Gastroesophageal sphincter (tissue), 4 donors: ENCODE measurements at places on chromosomes 3 and 15. TPM values are rescaled to one million over a fixed set of nuclear protein-coding genes. Genes with fewer than 3 reads are reported as not detected.

GRCh38 chr15:55116636-55117035, 80.1 kb downstream of the RSL24D1 start:
- ATAC-seq: no peak

DNA sequence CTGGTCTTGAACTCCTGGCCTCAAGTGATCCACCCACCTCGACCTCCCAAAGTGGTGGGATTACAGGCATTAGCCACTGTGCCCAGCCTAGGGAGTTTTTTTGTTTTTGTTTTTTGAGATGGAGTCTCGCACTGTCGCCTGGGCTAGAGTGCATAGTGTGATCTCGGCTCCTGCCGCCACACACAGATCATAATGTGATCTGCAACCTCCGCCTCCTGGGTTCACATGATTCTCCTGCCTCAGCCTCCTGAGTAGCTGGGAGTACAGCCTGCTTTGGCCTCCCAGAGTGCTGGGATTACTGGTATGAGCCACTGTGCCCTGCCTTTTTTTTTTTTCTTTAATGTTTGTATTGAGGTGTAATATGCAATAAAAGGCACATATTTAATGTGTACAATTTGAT, 78.2 kb downstream of the SMAD3 start:
- no peak for ATAC-seq

OSTN gene
- total RNA-seq: not detected

DNA sequence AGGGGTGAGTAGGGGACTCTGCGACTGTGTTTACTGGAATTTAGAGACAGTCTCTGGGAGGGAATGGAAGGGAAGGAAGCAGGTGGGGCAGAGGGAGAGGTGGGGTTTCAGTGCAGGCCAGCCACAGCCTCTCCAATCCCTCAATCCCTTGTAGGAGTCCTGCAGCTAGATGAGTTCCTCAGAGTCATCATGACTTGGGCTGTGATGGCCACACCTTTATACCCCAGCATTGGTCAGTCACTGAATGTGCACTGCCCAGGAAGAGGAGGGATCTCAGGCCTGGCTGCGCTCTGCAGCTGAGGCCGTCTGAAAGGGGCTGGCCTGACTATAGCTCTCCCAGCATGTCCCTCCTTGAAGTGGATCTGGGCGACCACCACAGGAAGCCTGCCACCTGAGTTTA, 67.3 kb upstream of the GLCE start:
- no peak for ATAC-seq
